ENCODE measurements at places on chromosomes 13 and 19.

- DNase-seq = no peak
Measured at GRCh38 chr13:30774214-30774730, 38.9 kb downstream of the ALOX5AP start.

DNA sequence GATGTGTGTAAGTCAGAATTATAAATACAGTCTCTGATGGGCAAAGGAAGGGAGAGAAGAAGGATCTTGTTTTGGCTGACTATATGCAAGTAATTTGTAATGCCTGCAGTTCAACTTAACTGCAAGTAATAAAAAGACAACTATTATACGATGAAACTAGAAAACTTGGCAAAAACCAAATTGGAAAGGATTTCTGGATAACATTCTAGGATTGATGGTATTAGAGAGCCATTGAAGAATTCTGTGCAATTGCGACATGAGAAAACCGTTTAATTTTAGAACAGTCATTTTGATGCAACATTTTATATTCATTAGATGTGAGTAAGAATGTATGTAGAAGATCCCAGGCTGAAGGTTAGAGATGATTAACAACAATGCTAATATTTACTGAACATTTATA lies 1334.1 kb downstream of the EFNB2 start:
- no peak for DNase-seq

GRCh38 chr19:34961775-34962686 lies 2.0 kb downstream of the ZNF792 start:
- no peak for DNase-seq

DNA sequence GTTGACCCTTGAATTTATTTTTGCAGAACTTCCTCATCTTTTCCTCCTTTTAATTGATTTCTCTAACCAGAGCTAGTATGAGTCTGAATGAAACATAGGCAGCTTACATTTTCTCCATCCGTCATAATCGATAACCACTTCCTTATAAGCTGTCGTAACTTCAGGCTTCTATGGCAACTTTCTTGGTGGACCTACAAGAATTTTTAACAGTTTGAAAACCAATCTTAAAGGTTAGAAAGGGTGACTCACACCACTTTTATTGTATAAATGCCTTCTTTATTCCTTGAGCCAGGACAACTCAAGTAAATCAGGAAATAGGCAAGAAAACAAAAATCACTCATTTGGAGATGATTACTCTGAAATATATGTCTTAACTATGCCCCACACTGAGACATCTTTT lies 105.7 kb upstream of the KL start:
- no peak for DNase-seq

GRCh38 chr19:33553530-33554310 lies 32.1 kb upstream of the PEPD start:
- no peak for DNase-seq

All from activated CD8-positive, alpha-beta memory T cell treated with anti-CD3 and anti-CD28 coated beads for 48 hours (primary cell).